ENCODE measurements at places on chromosomes 3 and 15. TPM values are rescaled to one million over a fixed set of nuclear protein-coding genes. Genes with fewer than 3 reads are reported as not detected.

The ASB14 gene
- 2.0 TPM for polyA plus RNA-seq

DNA sequence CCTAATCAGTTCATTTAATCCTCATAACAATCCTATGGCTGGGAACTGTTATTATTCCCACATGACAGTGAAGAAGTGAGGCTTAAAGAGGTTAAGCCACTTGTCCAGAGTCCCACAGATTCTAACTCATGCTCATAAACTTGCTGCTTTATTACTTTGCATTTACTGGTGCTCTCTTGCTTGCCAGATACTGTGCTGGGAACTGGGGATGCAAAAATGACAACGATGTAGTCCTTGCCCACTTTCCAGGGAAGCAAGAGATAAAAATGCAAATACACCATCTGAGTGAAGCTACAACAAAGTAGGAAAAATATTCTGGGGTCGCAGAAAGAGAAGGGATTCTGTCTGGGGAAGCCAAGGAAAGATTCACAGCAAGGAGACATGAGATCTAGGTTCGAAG, 335.0 kb downstream of the VPS13C start:
- no peak for DNase-seq

GRCh38 chr3:40079847-40080240, 229.7 kb upstream of the EIF1B start:
- DNase-seq, result no peak

The GPR27 gene
- polyA plus RNA-seq, result not detected

- peak; percentile 79 for DNase-seq
These were observed 38.7 kb downstream of the PDIA5 start for GRCh38 chr3:123105201-123106189.
